ENCODE measurements at places on chromosomes 5 and 9. TPM values are rescaled to one million over a fixed set of nuclear protein-coding genes. Genes with fewer than 3 reads are reported as not detected.

DNA sequence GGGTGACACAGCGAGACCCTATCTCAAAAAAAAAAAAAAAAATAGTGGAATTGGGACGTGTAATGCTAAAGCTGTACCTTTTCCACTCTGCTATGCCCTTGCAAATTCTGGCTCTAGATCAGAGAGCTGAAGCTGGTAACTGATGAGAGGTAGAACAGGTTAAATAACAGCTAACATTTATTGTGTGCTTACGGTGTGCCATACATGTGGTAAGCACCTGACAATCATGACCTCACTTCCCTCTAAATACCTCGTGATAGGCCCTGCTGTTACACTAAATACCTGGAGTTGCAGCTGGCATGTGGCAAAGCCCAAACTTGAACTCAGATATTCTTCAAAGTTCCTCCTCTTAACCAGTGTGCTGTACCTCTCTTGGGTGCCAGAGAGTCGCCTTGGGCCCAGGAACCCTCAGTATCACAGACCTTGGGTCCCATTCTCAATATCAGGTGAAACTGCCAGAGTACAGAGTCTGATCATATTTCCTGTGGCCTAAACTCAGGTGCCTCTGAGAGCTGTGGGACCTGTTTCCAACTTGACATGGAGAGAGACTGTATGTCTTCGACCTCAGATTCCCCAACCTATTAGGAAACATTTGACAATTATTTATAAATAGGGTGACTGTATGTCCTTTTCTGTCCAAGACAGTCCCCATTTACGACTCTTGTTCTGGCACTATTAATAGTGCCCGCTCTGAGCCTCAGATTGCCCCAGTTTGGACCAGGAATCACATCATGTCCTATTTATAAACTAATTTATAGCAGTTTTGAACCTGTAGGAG lies 4.8 kb downstream of the ARL10 start:
- DNase-seq: no peak

DNA sequence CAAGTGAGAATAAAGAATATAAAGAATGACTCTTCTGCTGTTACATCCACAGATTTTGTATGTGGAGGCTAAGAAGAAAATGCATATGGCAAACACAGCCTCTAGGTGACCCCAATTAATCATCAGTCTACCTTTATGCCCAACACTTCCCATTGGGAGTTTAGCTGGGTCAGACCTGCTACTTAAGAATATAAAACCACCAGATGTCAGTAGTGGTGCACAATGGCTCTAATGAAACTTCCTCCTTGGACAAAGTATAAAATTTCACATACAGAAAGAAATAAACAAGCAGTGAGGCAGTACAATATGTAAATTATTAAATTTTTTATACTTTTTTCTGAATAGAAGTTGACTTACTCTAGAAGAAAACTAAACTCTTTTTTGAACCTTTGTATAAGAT lies 539.9 kb downstream of the BRINP1 start:
- no peak for DNase-seq

GRCh38 chr5:36777105-36777757 lies 99.3 kb upstream of the NIPBL start:
- DNase-seq: no peak

DNA sequence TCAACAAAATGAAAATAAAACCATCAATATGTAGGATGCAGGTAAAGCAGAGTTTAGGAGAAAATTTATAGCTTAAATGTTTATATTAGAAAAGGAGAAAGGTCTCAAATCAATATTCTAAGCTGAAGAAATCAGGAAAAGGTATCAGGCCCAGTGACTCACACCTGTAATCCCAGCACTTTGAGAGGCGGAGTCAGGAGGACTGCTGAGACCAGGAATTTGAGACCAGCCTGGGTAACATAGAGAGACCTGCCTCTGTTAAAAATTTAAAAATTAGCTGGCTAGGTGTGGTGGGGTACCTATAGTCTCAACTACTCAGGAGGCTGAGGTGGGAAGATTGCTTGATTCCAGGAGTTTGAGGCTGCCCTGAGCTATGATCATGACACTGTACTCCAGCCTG lies 32.2 kb downstream of the CCDC69 start:
- peak; percentile 10 for DNase-seq

GRCh38 chr5:13348568-13348967 lies 595.9 kb downstream of the DNAH5 start:
- no peak for DNase-seq

GRCh38 chr5:139847790-139848507 lies 52.3 kb downstream of the PSD2 start:
- DNase-seq: peak; percentile 79

- no peak for DNase-seq
Observed at GRCh38 chr9:115106642-115107041, 11.3 kb downstream of the TNC start.

GRCh38 chr5:132775476-132775961 lies 1.5 kb downstream of the SEPTIN8 start:
- DNase-seq: no peak

DNA sequence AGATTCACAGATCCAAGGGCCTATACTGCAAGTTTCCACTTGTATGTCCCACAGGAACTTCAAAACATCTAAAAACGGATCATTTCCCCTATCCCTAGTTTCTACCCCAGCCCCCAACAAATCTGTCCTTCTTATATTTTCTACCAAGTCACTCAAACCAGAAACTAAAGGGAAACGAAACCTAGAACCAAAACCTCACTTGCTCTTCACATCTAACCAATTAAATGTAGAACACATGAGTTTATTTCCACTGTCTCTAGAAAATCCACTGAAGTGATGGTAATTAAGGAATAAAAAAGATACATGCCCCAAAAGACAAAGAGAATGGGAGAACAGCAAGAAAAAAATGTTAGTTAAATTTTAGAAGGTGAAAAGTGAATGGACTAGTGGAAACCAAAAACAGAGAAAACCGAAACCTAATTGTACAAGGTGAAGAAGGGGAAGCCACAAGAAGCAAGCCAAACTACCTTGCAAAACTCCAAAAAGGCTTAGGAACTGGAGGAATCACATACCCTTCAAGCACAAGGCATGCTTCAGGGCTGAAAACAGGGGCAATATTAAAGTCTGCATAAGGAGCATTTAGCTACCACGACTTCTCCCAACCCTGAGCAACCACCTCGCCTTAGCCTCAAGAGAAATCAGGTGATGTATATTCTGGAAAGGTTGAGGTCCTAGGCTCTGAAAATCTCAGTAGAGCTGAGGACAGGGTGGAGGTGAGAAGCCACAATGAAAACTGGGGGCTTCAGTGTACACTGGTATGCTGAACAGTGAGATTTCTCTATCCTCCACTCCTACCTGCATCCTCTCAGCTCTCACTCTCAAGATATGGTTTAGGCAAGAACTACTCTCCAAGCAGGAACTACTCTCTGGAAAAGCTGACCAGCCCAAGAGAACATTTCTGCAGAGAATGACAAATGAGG lies 11.1 kb downstream of the SMU1 start:
- DNase-seq: no peak

Gene CARTPT
- total RNA-seq: not detected

Gene C9orf50
- not detected for total RNA-seq

Gene SLC6A18
- not detected for total RNA-seq

Gene SLCO4C1
- 36.9 TPM for total RNA-seq

Gene NTNG2
- total RNA-seq: 7.6 TPM

Gene MEF2C
- total RNA-seq: 51.4 TPM

Gene SPATA31A3
- not detected for total RNA-seq

Gene SLC6A3
- 0.52 TPM for total RNA-seq

All from upper lobe of right lung (tissue), 1 donor.